ENCODE measurements at places on chromosomes 2 and 18. TPM values are rescaled to one million over a fixed set of nuclear protein-coding genes. Genes with fewer than 3 reads are reported as not detected.

The HOXD12 gene
- not detected for total RNA-seq

The SKOR2 gene
- not detected for total RNA-seq

- peak; percentile 41 for DNase-seq
Observed at GRCh38 chr2:15799432-15799827, 140.9 kb upstream of the MYCN start.

GRCh38 chr2:231530099-231531011 is at the start of gene NMUR1:
NMUR1 (minus strand) TSS chr2:231530445; CDS start chr2:231530361, 84 bp downstream.
- DNase-seq, result no peak

GRCh38 chr2:176745543-176746200 is 466.9 kb upstream of the HNRNPA3 start:
- no peak for DNase-seq

The SCLY gene
- total RNA-seq, result 24.6 TPM

DNA sequence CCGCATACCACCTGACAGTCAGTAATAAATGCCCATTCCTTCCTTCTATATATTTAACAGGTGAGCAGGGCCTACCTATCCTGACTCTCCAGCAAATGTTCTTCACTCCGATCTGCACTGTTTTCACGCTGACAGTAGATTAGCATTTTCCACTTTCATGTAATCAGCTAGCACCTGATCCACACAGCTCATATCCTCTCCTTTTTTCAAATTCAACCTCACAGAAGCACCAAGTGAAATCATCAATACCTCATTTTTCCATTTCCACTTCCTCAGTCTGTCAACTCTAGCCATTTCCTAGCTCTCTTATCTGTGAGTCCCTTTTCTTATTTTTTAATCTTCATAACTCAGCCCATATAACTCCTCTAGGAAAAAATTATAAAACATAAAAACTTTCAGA is 402.8 kb downstream of the ZEB2 start:
- DNase-seq, result no peak

- DNase-seq, result no peak
Observed at GRCh38 chr2:199693861-199694260, 157.1 kb downstream of the FTCDNL1 start.

GRCh38 chr18:22499421-22499820 is 81.7 kb upstream of the CTAGE1 start:
- DNase-seq, result no peak

DNA sequence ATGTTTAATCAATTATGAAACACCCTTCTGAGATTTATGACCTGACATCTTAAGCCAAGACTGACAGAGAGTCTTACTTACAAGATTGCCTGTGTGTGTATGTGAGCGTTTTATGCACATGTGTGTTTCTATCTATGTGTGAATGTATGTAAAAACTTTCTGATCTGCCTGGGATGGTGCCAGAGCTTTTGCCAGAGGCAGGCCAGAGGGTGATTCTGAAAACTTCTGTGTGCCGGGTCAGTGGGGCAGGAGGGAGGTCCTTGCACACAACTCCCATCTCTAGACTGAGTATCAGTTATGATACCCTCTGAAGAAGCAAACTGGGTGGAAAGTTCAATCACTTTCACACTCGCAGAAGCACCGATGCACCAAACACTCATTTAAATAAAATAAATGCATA is 335.0 kb upstream of the NT5C1B start:
- DNase-seq, result no peak

The ATP6V1B1 gene
- not detected for total RNA-seq

DNA sequence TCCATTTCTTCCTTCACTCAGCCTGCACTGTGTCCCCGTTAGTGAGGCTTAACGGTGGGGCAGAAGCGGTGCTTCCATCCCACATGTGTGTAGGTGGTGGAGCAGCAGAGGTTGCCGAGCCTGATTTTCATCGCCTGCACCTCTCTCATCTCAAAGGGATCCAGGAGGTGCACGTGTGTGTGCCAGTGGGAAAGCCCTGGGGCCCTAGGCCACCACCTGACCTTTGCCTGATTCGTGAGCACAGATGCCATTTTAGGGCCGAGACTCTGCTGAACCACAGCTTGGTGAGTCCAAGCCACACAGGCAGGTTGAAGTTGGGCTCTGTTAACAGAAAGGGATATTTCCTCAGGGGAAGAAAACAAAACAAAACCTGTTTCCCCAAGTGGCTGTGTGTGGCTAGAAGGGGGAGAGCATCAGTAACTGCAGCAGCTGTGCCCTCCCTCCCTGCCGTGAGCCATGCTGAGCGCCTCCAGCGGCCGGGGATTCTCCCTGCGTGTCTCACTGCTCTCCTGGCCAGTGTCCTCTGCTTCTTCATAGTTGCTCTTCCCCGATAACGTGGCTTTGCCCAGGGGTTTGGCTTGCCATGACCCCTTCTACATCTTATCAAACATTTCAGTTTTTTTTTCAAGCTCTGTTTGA is 81.5 kb downstream of the MAPRE2 start:
- DNase-seq, result peak; percentile 5

GRCh38 chr2:207975921-207976320 is 49.4 kb downstream of the PLEKHM3 start:
- DNase-seq, result no peak

- DNase-seq, result no peak
Observed at GRCh38 chr2:70985283-70985688, 6.9 kb downstream of the ANKRD53 start.

- no peak for DNase-seq
Observed at GRCh38 chr2:37928377-37928776, 3.3 kb downstream of the RMDN2 start.

The GALR1 gene
- total RNA-seq, result not detected

The ACTR2 gene
- total RNA-seq, result 183 TPM

The TCF23 gene
- total RNA-seq, result 0.03 TPM

DNA sequence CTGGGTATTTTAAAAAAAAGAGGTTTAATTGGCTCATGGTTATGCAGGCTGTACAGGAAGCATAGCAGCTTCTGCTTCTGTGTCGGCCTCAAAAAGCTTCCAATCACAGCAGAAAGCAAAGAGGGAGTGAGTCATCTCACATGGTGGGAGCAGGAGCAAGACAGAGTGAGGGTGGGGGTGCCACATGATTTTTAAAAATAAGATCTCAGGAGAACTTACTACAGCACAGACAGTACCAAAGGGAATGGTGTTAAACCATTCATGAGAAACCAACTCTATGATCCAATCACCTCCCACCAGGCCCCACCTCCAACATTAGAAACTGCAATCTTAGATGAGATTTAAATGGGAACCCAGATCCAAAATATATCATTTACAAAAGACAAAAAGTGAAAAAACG is 14.6 kb downstream of the ZNF519 start:
- DNase-seq, result no peak

DNA sequence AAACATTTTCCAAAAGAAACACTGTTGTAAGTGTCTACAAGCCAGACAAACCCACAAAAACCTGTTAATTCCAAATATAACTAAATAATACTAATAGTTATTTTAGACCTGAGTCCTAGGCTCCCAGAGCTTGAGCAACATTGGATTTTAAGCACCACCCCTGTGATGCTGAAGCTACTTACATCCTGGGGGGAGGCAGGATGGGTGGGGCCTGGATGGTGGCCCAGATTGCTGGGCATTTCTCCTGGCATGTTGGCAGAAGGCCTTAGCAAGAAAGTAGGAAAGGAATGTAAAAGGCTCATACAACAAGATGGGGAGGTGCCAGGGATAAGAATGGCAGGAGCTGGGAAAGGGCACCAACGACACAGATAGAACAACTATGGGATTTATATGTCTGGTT is 50.7 kb upstream of the OTX1 start:
- DNase-seq, result peak; percentile 55

The ZNF512 gene
- total RNA-seq, result 13.5 TPM

GRCh38 chr2:22199994-22200393 is 1076.2 kb downstream of the TDRD15 start:
- no peak for DNase-seq

DNA sequence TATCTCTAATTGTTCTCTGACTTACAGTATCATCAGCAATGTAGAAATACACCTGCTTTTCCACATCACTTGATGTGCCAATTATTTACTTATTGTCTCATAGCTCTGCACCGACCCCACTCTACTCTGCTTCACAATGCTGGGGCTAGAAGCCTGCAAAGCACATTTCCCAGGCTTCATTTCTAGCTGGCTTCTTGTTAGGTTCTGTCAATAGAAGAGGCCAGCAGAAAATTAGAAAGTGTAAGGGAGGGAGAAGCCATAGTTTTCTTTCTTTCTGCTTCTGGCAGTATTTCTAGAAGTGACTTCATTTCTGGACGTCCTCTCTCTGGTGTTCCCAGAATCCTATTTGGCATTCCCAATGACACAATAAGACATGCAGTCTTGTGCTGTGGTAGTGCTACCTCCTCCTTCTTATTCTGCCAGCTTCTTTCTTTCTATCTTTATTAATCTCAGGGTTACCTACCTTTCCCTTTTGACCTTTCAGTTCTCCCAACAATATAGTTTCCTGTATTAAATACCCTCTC is 12.5 kb upstream of the TANC1 start:
- no peak for DNase-seq

The LYG1 gene
- total RNA-seq, result 0.54 TPM

DNA sequence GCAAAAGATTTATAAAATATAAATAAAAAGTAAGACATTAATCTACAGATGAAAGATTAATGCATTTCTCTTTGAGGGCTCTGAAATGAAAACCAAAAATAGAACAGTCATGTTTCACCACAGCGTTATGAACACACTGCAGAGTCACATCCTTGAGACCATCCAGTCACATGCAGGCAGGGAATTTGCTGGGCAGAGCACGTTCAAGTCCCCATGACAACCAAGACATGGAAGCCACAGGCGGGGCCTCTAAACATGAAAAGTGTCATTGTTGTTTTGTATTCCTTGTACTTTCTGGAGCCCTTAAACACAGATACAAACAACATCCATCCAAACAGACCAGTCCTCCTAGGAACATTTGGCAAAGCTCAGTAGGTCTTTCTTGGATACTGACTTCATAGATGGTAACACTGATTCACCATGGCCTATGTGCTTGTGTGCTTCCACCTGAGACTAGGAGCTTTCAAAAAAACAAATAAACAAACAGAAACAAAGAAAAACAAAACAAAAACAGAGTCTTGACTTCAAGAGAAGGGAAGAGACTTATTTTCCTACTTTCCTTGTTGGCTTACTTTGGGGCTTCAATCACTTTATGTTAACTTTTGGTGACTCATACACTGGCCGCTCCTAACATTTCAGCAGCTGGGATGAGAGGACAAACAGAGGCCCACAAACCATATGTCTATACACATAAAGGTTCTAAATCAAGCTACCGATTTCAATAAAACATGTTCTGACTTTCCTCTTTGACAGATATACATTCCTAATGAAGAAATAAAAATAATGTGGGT is 99.5 kb upstream of the CCDC85A start:
- no peak for DNase-seq

- DNase-seq, result no peak
Observed at GRCh38 chr2:30336084-30336483, 104.8 kb downstream of the LBH start.

- DNase-seq, result no peak
Observed at GRCh38 chr2:11624893-11625292, 45.1 kb downstream of the NTSR2 start.

DNA sequence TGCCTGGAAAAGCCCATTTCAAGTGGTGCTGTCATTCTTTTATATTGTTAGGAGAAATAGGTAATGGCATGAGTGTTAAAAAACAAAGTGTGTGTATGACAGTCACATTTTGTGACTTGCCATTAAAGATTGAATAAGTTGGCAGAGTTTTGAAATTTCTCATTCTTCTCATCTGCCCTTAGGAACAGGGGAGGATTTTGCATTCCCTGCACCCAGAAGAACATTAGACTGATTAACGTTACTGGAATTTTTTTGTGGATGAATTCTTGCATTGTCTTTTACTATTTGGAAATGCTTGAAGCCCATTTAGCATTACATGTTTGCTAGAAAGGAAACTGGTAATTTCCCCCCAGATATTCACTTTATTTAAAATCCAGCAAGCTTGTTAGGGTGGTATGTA is 162.2 kb downstream of the BABAM2 start:
- no peak for DNase-seq

GRCh38 chr2:229798446-229799155 is 84.2 kb upstream of the DNER start:
- no peak for DNase-seq

- DNase-seq, result no peak
Observed at GRCh38 chr18:51193621-51194287, 3.7 kb downstream of the MEX3C start.

GRCh38 chr2:136359121-136359965 is 241.4 kb upstream of the CXCR4 start:
- DNase-seq, result no peak

GRCh38 chr2:128303095-128303791 is 15.4 kb downstream of the HS6ST1 start:
- no peak for DNase-seq

DNA sequence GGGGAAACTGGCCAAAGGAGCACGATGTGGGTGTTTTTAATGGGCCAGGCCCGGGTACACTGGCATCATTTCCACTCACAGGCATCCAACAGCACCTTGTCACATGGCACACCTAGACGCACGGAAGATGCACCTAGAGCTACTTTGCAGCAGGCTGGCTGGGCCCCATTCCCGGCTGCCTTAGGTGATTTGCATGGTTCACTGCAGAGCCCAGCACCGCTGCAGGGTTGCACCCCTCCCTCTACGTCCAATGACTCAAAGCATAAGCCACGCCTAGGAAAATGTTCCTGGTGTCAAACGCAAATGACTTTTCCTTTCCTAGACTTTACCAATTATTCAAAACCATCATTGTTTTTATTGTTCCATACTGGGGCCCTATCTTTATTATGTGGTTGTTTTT is 222.9 kb downstream of the EIPR1 start:
- no peak for DNase-seq

DNA sequence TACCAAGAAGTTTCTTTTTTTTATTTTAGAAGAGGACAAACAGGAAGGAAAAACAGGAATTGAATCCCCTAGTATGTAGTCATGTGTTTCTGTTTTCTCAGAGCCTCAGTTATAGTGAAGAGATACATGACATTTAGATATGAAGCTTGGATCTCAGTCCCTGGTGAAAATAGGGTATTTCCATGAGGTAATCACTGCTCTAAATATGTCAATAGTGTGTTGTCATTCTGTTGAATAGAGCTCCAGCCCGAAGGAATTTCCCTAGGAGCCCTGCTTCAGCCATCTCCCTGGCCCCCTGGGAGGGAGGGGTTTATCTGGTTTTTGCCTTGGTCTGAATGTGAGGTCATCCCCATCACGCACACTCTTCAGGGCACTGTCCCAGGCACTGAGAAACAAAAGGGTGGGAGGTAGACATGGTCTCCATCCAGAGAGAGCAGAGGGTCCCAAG is 47.1 kb upstream of the REL start:
- no peak for DNase-seq

GRCh38 chr2:232299084-232299483 is 79.5 kb upstream of the ALPP start:
- DNase-seq, result no peak

DNA sequence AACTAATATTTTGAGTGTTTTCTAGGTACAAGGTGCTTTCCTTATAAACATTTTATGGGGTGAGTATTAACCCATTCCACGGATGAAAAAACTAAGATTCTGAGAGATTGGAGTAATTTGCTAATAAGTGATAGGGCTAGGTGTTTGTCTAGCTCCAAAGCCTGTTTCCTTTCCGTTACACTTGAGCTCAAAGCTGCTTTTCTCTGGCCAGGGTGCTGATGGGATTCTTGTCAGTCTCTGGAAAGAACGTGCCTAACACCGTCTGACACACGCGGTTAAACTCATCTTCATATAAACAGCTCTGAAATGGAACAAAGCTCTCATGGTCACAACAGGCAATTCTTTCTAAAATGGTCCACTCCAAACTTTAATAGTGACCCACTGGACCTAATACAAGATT is 2.0 kb upstream of the ANKRD29 start:
- DNase-seq, result no peak

GRCh38 chr2:105567996-105568494 is 169.2 kb upstream of the FHL2 start:
- DNase-seq, result no peak

The FOXD4L1 gene
- total RNA-seq, result 0.03 TPM

All from foreskin keratinocyte (primary cell).